Activated T-helper 17 cell treated with anti-CD3 and anti-CD28 coated beads, Interleukin-2, amount 50 U/mL, for 72 hours (primary cell): ENCODE measurements at places on chromosomes 3 and 15. TPM values are rescaled to one million over a fixed set of nuclear protein-coding genes. Genes with fewer than 3 reads are reported as not detected.
A peak's percentile ranks its signal among the peaks of the same experiment; 100 is the strongest.

- ATAC-seq: peak; percentile 42
Measured at GRCh38 chr3:45841420-45841756, 531 bp downstream of the LZTFL1 start.

GRCh38 chr15:63901912-63902670, 68.3 kb upstream of the HERC1 start:
- ATAC-seq: no peak

The ROBO2 gene
- total RNA-seq: not detected

The CYP8B1 gene
- not detected for total RNA-seq

The C3orf20 gene
- total RNA-seq: 0.45 TPM

DNA sequence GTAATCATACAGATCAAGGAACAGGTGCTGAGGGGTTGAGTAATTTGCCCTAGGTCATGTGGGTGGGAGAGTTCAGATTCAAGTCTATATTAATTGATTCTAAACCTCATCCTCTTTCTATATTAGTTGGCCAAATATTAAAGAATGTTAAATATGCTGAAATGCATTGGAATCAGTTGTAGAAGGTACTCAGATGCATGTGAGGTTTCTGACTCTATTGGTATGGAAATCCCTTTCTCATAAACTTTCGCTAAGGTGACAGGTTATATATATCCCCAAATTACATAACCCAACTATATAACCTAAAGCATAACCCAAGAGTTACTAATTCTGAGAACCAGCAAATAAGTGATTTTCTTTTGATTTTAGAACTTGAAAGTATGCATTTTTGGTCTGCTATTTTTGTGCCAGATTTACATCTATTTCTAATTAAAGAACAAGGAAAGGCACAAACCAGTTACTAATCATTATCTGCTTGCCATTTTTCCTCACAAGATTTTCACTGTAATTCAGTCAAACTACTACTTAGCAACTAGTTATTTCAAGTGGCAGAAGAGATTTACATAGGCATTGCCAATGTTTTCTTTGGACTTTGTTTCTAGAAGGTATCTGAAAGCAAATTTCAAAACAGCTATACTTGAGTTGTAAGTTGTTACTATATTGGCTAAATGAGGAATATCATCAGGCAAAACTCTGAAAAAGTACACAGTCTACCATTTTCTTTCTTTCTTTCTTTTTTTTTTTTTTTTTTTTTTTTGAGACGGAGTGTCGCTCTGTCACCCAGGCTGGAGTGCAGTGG, 201.3 kb downstream of the RBMS3 start:
- no peak for ATAC-seq

The A4GNT gene
- total RNA-seq: not detected

DNA sequence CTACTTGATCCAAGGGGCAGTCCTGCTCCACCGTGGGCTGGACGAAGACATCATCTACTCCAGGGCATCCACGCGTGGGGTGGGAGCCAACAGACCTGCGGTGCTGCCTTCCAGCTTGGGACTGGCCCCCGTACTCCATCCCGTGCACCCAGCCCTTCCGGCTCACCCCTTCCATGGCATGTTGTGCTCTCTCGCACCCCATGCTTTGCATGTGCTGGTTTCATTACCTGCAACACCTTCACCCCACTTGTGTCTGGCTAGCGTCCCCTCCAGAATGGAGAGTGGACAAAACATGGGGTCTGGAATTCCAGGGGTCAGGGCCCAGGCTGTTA, 30.2 kb downstream of the SEMA7A start:
- no peak for ATAC-seq

- ATAC-seq: no peak
Measured at GRCh38 chr3:21328711-21329390, 422.2 kb downstream of the ZNF385D start.

GRCh38 chr3:167102071-167102470, 278.0 kb downstream of the ZBBX start:
- ATAC-seq: no peak

GRCh38 chr3:114272271-114272670, 21.6 kb upstream of the TIGIT start:
- no peak for ATAC-seq

DNA sequence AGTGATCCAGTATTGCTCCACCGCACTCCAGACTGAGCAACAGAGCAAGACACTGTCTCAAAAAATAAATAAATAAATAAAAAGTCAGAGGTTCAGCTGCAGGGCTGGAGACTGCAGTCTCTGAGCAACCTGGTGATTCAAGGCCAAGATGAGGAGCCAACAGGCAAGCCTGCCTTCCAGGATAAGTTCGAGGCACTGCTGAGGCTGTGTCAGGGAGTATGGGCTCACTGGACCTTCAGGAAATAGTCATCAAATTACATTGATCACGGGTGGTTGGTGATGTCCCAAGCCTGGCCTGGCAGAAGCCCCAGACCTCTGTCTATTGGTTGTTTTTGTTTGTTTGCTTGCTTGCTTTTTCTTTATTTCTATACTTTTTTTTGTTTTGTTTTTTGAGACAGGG, 41.5 kb downstream of the IDH2 start:
- ATAC-seq: no peak

The RPL15 gene
- total RNA-seq: 2,530 TPM

- no peak for ATAC-seq
Measured at GRCh38 chr3:10244009-10244408, 4.2 kb upstream of the TATDN2 start.

The ZBTB20 gene
- 17.7 TPM for total RNA-seq

The SAXO2 gene
- total RNA-seq: not detected

GRCh38 chr3:118978393-118978758, 56.3 kb downstream of the IGSF11 start:
- ATAC-seq: no peak

The CTXN2 gene
- total RNA-seq: 0.11 TPM

GRCh38 chr3:178646186-178646862, 110.1 kb downstream of the KCNMB2 start:
- ATAC-seq: no peak

GRCh38 chr3:11565932-11566331, 77.8 kb downstream of the VGLL4 start:
- ATAC-seq: no peak

DNA sequence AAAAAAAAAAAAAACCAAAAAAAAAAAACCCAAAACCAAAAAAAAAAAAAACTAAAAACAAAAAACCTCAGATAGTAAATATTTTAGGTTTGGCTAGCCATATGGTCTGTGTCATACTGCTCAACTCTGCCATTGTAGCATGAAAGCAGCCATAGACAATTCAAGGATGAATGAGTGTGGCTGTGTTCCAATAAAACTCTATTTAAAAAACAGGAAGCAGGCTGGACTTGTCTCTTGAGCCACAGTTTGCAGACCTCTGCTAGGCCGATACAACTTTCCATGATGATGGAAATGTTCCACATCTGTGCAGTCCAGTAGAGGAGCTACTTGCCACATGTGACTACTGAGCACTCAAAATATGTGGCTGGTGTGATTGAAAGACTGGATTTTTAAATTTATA, 11.1 kb downstream of the EFCAB12 start:
- no peak for ATAC-seq

DNA sequence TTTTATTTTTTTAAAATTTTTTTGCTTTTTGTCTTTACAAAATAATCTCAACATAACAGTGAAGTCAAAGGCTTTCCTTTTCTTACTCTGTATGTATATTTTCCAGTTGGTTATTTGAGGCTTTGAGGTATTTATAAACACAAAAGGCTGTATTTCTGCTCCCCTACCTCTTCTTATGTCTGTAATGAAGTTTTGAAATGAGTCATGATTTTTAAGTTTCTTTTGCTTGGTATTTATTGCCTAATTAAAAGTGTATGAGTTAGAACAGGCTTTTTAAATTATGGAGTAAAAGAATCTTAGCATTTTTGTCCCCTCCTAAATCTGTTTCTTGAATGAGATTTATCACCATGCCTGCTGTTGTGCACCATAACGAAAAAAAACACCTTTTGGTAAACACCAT, 66.0 kb downstream of the DCUN1D1 start:
- ATAC-seq: no peak

GRCh38 chr3:71035314-71035713, 548.2 kb downstream of the FOXP1 start:
- no peak for ATAC-seq

DNA sequence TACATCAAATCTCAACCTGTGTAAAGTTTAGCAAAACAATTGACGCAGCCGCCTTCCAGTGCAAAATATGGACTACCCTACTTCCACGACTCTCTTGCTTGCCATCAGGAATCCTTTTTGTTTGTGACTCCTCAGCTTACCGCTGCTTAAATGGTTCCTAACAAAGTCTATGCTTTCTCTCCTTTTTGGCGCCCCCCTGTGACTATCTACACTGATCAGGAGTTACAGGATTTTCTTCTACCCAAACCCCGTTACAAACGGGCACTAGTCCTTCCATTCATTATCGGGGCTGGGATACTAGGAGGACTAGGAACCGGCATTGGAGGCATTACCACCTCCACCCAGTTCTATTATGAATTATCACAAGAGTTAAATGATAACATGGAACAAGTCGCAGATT, 184.0 kb downstream of the IGSF11 start:
- no peak for ATAC-seq

DNA sequence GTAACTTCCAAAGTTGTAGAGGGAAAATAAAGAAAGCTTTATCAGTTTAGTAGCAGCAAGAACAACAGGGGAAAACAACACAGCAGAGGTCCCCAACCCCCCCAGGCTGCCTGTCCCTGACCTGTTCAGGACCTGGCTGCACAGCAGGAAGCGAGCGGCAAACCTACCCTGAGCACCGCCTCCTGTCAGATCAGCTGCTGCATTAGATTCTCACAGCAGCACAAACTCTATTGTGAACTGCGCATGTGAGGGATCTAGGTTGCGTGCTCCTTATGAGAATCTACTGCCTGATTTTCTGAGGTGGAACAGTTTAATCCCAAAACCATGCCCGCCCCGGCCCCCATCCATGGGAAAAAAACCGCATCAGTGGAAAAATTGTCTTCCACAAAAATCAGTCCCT, 40.3 kb downstream of the USP50 start:
- no peak for ATAC-seq

GRCh38 chr3:71966185-71966584, 181.2 kb upstream of the PROK2 start:
- no peak for ATAC-seq

DNA sequence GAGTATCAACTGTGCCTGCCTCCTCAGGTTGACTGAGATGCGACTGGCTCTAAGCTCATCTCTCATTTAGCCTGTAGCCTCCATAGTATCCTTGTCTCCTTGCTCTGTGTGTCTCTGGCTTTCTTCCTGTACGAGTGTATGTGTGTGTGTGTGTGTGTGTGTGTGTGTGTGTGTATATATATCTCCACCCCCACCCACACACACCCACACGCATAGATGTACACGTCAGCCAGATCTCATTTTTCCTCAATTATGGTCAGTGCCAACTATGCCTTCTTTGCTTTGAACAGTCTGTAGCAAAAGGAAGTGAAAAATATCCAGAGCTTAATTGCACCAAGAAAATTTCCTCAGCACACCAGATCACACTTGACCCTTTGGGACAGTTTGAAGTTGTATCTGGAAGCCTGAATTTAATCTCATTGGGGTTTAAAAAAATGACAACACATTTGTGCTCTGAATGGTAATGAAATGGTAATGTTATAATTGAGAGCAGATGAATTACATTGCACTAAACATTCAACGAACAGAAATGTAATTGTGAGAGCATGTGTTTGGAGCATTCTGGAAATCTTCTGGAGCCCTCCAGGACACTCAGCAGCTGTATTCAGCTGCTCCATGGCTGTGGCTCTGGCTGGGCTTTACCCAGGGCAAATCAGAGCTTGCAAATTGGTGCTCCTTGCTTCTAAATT, 63.6 kb downstream of the RYR3 start:
- no peak for ATAC-seq

The TTC21A gene
- 2.7 TPM for total RNA-seq

- ATAC-seq: no peak
Measured at GRCh38 chr3:50296721-50297383, 2.4 kb downstream of the HYAL3 start.

- no peak for ATAC-seq
Measured at GRCh38 chr3:15496341-15496664, 25.2 kb downstream of the COLQ start.

DNA sequence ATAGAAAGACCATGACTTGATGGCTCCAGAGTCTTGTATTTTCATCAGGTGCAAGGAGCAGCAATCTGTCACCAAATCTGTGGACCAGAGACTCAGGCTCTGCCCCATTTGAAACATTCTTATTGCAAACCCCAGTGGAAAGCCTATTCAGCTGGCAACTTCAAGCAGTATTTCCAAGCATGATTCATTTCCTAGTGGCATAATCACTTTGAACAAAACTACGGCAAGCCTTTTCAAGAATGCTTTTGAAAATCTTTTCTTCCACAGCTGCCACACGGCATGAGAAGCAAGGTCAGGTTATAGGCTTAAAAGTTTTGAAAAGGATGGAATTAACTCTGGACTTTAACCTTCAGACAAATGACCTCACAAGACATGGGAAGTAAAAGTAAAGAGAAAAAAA, 122.0 kb upstream of the BFSP2 start:
- ATAC-seq: no peak

- ATAC-seq: peak; percentile 68
Measured at GRCh38 chr15:34019369-34019990, 19.5 kb downstream of the AVEN start.

- peak; percentile 82 for ATAC-seq
Measured at GRCh38 chr15:77038312-77039216, 32.3 kb downstream of the TSPAN3 start.

The SRGAP3 gene
- 3.9 TPM for total RNA-seq

DNA sequence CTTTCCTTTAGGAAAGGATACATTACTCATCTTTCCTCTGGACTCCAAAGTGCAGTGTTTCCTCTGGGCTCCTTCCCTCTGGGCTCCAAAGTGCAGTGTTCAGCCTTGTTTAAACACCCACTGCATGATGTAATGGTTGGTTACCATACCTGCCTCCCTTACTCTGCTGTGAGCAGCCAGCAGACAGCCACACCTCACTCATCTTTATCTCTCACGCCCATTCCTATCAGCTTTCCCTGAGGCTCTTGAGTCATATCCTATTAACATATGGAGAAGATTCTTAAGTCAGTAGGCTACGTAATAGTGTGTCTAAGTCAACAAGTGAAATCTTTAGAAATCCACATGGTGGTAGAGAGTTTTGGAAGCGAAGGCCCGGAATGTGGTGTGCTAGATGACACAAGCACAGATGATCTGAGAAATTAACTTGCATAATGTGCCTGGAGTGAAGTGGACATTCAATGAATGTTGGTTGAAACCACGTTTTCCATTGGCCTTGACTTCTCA, 97.2 kb upstream of the CTNNB1 start:
- ATAC-seq: no peak
